NCI-H1694 treated with DMSO at 0.1 percent for 48 hours (cell line): ENCODE measurements at places on chromosomes 3 and 15.
A peak's percentile ranks its signal among the peaks of the same experiment; 100 is the strongest.

DNA sequence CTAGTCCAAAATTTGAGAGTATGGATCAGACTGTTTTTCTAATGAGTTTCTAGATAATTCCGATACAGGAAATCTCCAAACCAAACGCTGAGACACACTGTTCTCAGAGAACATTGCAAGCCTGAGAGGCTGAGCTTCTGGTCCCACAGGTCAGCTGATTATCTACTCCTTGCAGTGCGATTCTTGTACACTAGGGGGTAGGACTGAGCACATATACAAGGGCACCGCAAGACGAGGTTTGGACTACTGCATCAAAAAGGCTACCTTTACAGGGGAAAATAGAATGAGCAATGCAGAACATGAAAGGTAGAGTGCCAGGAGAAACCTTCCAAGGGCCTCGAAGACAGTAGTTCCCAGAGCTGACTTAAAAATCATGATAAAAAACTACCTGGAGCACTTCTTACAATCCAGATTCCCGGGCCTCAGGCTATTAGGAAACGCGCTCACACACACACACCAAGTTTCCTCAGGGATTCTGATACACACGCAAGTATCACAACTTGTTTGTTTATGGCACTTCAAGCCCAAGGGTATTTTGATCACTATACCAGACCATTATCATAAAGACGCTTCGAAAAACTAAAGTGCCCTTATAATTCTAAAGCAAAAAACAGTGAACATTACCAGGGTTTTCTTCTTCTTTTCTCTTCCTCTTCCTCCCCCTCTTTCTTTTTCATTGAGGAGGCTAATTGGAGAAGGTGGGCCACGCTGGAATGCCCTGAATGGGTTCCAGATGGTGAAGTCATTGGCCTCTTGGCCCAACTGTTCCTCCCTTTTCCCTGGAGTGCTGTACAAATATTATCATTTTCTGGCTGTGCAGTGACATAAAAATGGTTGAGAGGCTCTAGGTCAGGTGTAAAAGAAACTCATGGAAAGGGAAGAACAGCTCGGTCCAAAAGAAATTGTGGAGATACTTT, 61.8 kb downstream of the SLC12A8 start:
- DNase-seq, result peak; percentile 52

DNA sequence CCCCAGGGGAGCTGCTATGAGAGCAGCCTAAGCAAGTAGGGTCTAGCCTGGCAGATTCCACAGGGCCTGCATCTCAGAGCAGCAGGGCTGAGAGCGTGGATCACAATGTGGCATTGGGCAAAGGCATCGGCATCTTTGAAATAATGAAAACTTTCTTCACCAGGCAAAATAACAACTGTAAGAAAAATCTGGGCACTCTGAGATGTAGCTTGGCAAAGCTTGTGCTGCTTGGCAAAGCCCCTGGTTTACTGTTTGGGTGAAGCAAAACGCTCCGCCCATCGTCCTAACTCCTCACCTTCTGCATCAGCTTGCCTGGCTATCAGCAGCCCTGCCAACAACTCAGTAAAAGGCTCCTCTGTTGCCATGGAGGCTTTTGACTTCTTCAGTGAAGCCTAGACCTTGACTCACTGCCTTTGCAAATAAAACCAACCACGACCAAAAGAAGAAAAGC, 212.8 kb upstream of the EIF1B start:
- no peak for DNase-seq

DNA sequence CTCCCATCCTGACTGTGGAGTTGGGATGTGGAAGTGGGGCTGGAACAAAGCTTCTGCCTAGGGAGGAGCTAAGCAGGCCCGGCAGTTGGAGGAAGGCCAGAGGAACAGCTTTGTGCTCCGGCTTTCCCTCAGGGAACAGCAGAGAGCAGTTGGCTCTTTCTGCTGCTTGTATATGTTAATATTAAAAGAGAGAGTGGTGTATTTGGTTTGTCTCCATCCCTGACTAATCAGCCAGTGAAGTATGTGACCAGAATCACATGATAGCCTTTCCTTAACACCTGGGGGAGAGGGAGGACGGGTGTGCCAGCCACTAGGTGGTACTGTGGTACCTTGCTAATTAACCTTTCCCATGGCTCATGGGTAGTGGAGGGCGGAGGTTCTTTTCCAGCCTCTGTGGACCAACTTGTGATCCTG, 10.0 kb downstream of the EIF2B5 start:
- peak; percentile 91 for DNase-seq

DNA sequence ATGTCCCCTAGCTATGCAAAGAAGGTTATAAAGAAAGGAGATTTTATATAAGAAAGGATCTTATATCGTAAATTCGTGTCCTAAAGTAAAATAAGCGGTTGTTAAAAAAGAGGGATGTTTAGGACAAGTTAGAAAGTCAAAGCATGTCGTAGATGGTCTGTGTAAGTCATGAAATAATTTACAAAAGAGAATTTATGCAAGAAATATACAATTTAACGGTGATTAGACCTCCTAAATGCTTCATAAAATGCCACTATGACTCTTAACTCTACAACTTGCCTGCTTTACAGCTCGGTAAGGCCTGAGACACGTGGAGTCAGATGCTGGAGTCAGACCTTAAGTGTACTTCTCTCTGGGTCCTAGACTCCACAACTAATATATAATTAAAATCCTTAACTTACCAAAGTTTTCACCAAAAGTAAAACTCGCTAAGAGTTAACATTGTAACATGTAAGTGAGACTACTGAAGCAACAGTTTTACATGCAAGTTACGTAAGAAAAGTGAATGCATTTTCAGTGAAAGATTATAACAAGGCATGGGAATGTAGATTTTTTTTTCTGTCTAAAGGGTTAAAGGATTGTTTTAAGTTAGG, 13.3 kb upstream of the SRPRB start:
- DNase-seq, result no peak

DNA sequence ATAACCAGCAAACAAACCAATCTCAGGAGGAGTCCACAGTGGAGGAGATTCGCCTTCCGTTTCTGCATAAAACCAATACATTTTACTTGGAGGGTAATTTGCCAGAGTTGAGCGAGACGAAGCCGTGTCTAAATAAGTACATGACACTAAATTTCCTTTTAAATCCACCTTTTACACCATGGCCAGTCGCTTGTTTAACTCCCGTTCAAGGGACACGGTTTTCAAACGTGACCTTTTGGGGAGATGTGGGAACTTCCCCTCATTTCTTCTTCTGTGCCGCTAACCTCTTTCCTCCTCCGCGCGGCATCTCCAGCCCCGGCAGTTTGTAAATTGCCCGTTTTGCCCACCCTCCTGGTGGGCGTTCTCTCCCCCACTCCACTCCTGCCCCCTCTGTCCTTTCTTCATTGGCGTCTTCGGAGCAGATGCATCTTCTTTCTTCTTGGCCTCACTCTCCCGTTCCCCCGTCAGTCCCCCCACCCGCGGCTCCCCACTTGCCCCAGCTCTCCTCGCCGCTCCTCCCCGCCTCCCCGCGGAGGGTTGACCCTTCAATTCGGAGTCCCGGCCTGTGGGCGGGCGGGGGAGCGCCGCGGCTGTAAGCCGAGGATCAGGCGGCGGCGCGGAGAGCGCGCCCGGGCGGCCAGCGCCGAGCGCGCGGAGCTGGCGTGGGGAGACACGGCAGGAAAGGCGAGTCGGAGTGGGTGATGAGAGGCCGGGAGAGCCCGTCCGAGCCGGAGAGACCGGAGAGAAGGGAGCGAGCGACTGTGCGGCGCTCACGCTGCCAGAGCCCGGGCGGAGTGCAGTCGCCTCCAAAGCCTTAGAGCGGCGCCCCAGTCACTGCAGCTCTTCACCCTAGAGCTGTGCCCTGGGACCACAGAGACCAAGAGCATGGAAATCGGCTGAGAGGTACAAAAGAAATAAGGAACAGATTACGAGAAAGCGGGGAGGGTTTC, at the start of gene NLGN1:
Gene NLGN1, plus strand, starts transcription at position 584 of the 950 bp plus-strand sequence.
- peak; percentile 64 for DNase-seq

DNA sequence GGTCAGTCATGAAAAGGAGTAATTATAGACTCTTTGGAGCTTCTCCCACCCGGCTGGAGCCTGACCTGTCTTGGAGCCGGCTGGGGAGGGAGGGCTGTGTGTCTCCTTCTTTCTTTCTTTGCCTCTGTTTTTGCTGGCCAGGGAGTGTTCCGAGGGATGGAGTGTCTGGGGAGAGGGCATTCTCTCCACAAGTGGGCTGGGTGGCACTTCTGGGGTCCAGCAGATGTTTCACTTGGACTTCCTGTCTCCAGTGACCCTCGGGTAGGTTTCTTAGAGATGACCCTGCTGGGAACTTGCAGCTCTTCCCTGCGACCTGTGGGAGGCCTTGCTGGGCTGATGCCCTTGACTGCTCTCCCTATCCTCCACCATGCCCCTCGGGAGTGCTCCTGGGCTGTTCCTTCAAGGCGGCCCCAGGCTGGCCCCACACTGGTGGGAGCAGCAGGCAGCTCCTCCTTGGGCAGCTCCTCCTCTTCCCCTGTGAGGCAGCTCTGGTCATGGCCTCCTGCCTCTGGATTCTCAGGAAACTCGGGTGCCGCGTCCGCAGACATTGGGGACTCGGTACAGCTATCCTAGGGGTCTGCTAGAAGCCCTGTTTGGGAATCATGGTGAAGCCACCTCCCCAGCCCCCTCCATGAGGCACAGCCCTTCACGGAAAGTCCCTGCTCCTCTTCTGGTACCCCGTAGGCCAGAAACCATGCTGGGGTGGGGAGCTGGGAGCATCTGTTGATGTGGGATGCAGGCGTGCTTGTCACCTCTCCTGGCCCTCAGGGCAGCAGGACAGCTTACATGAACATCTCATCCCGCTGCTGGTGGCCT, 44.9 kb downstream of the APBA2 start:
- DNase-seq, result no peak

DNA sequence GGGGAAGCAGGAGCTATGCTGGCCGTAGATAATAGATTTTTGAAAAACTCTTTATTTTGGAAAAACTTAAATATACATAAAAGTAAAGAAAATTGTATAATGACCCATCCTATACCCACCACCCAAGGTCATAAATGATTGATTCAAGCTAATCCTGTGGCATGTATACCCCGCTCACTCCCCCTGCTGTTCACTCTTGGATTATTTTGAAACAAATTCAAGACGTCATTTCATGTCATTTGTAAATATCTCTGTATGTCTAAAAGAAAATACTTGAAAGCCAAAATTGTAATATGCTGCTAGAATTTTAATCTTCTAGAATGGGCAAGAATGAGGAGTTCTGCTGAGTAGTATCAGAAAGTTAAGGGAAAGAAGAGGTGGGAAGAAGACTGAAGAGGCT, 241.7 kb downstream of the FEZF2 start:
- DNase-seq, result no peak

DNA sequence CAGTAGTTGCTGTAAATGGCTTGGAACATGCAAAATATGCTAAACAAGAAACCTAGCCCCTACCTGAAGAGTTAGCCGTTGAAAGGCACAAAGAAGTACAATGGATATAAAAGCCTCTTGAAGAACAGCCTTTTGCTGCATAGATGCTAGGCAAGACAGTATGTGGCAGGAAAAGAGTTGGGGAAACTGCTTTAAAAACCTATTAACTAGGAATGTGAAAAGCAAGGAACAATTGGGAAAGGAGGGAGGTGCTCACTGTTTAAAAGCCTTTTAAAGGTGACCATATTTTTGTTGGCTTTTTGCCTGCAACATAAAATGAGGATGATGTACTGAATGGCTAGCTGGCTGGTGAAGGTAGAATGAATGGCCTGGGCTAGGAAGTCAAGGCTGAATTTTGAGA, 24.5 kb upstream of the SOX2 start:
- DNase-seq, result no peak

GRCh38 chr3:46470831-46471230, 6.1 kb upstream of the LTF start:
- no peak for DNase-seq

- DNase-seq, result no peak
Observed at GRCh38 chr3:52447512-52448355, 2.8 kb upstream of the SEMA3G start.

- no peak for DNase-seq
Observed at GRCh38 chr15:66844041-66844746, 142.2 kb downstream of the SMAD6 start.

DNA sequence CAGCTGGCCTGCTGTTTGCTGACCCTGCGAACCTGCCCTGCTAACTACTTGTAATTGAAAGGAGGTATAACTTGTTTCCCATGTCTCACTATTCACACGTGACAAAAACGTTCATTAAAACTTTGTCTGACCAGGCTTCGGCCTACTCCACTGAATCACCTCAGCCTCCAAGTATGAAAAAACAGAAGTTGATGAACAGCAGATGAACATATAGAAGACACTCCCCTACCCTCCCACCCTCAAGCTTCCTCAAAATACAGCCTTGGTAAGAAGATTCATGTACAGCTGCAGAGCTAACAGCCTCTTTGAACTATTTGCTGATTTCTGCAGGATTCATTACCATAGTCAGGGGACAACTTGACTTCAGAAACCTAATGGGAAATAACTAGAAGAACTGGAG, 10.7 kb downstream of the RBM15B start:
- DNase-seq, result no peak

DNA sequence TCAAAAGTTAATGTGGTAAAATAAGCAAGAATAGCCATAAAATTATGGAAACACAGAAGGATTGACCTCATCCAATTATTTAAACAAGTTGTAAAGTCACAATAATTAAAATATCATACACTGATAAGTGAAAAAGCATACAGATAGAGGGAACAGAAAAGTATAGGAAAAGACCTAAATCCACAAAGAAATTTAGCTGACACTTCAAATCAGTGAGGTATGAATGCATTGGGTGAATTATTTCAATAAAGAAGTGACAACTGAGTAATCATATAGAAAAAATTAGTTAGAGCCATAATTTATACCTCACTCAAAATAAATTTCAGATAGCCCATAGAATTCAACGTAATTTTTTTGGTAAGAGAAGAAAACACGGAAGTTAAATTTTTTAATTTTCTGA, 25.1 kb downstream of the TFDP2 start:
- DNase-seq, result no peak

DNA sequence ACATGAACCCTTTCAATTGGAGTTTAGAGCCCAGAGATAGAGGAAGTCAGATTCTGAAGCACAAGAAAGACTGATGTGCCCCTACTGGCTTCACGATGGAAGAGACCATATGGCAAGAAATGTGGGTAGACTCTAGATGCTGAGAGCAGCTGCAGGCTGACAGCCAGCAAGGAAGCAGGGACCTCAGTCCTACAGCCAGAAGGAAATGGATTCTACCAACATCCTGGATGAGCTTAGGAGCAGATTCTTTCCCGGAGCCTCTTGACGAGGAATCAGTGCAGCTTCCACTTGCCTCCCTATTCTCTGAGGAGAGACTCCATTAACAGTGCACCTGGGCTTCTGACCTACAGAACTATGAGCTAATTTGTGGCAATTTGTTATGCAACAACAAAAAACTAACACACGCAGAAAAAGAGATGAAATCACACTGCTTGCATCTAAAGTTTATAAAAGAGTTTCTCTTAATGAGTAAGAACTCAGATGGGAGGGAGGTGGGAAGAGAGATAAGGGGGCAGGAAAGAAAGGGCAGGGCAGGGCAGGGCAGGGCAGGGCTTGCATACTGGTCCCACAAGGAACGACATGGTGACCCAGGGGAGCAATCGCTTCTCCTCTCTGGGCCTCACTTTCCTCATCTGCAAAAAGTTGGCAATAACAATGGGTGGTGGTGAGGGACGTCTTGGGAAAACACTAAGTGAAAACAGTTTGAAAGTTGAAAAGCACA, 440.9 kb downstream of the FOXP1 start:
- DNase-seq, result no peak

GRCh38 chr3:77412021-77412438, 372.1 kb downstream of the ROBO2 start:
- DNase-seq, result no peak

GRCh38 chr15:85137489-85138168, 156.0 kb downstream of the PDE8A start:
- DNase-seq, result peak; percentile 93
